ENCODE measurements at places on chromosomes 7 and 10. TPM values are rescaled to one million over a fixed set of nuclear protein-coding genes. Genes with fewer than 3 reads are reported as not detected.

DLX6 gene
- total RNA-seq, result not detected

PAPSS2 gene
- 54.0 TPM for total RNA-seq

CCDC3 gene
- under 0.01 TPM for total RNA-seq

HYAL4 gene
- 0.20 TPM for total RNA-seq

ZNF25 gene
- total RNA-seq, result 3.3 TPM

PAPOLB gene
- total RNA-seq, result under 0.01 TPM

PTPN20 gene
- 1.4 TPM for total RNA-seq

FXYD4 gene
- total RNA-seq, result not detected

ZRANB1 gene
- 20.8 TPM for total RNA-seq

ANKRD22 gene
- total RNA-seq, result not detected

LRRC4 gene
- total RNA-seq, result 0.65 TPM

RET gene
- 0.44 TPM for total RNA-seq
